Right forelimb (tissue), 1 donor: ENCODE measurements at places on chromosomes 5 and 9.

GRCh38 chr9:121725008-121725775, 73.8 kb downstream of the DAB2IP start:
- DNase-seq, result peak; percentile 85

DNA sequence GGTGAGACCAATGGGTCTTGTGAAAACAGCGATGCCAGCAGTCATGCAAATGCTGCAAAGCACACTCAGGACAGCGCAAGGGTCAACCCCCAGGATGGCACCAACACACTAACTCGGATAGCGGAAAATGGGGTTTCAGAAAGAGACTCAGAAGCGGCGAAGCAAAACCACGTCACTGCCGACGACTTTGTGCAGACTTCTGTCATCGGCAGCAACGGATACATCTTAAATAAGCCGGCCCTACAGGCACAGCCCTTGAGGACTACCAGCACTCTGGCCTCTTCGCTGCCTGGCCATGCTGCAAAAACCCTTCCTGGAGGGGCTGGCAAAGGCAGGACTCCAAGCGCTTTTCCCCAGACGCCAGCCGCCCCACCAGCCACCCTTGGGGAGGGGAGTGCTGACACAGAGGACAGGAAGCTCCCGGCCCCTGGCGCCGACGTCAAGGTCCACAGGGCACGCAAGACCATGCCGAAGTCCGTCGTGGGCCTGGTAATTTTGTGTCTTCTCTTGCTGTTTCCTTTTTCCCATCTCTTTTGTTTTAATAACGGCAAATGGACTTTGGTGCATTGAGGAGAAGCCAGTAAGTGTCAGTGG, 98.0 kb downstream of the EHMT1 start:
- DNase-seq, result no peak

GRCh38 chr5:63011158-63011557, 432.5 kb downstream of the LRRC70 start:
- DNase-seq, result no peak

GRCh38 chr5:21574438-21574837, 1278.7 kb downstream of the CDH12 start:
- DNase-seq, result no peak

DNA sequence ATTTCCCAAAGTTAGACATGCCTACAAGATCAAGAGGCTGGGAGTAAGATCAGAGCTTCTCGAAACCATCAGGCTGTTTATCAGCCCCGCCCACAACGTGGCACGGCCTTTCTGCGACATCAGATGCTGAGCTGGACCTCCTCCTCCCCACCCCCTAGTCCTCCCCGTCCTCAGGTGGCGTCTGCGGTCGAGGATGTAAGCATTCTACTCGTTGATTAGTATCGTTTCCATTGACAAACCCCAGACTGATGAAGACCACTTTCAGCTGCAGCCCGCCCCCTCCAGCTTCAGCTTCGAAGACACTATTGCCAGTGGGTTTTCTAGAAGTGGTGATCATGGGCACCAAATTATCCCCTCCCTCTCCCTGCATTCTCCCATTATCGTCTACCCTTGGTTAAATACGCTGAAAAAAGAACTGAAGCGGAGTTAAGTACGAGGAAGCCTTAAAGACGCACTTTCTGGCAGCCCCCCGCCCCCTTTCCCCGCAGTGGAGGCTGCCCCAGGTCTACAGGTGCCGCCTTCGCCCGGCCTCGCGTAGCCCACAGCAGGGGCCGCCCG, 1.1 kb downstream of the PPIC start:
- peak; percentile 51 for DNase-seq

DNA sequence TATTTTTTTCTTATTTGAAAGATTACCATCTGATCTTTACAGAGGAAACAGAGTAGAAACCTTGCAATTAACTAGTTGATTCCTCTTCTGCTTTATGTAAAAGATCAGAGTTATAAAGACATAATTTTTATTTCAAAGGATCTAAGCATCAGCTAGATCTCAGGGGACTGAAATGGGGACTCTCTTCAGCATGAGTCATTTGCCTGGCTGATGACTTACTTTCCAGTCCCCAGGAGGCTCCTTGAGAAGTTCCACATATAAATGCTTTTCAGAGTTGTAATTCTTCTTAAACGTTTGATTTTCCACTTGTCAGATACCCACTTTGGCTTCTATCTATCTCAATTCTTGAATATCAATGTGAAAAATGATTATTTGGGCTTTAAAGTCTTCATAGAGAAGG, 389.4 kb downstream of the RAB3C start:
- no peak for DNase-seq

DNA sequence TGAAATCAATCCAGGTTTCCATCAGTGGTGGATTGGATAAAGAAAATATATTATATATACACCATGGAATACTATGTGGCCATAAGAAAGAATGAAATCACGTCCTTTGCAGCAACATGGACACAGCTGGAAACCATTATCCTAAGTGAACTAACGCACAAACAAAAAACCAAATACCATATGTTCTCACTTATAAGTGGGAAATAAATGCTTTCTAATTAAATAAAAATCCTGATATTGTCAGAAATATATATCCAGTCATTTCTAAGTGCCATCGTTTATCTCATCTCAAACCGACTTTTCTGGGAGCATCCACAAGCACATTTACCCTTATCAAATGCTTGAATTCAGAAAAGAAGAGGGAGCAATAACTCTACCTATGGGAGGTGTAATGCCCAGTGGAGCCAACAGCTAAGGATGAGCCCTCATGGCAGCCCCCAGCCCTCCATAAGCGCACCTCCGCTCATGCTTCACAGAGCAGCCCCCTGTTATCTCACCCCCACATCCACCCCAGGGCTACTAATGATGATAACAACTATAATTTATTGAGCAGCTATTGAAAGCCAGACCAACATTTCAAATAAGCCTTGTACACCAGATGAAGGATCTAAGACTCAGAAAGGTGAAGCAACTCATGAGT, 101.7 kb upstream of the SPOCK1 start:
- no peak for DNase-seq

DNA sequence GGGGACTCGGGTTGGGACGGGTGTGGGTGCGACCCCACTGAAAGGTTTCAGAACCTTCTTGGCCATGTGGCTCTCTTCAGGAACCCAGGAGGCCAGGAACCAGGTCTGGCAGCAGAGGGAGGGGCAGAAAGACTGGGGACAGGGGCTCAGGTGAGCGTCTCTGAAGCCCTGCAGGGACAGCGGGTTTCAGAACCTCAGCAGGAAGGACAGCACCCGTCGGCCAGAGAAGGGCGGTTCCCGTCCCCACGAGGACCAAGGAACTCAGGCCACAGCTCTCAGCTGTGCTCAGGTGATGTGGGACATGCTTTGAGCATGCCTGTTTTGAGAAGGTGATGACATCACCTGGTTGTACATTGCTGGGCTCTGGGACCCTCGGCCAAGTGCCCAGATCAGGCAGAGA, 25.7 kb downstream of the SLC12A7 start:
- DNase-seq, result no peak

DNA sequence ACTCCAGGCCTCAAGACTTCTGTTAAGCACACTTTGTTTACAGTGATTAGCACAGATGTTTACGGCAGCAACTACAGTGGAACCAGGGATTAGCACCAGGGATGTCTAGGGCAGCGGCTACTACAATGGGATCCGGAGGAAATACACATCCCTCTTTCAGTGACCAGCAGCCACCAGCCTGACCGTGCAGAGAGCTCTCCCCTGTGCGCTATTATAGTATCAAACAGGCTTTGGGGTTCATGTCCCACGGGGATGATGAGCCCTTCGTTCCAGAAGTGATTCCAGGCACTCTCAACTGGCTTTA, 21.5 kb downstream of the GFPT2 start:
- DNase-seq, result no peak

DNA sequence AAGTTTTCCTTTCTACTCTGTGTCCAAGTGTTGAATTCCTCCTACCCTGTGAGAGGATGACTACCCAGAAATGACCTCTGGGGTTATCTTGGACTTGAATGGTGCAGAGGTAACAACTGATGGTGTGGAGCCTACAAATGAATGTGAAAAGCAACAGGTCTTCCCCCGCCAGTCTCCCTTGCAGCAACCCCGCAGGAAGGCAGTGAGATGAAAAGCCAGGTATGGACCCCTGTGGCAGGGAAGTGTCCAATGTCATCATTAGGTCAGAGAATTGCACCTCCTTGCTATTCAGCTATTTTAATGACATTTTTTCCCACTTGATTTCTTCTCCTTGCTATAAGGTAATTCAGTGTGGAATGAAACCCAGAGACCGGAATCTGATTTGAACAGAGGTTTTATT, 58.5 kb downstream of the MAT2B start:
- DNase-seq, result no peak

GRCh38 chr9:95116002-95116807, 201.3 kb downstream of the FANCC start:
- no peak for DNase-seq

- DNase-seq, result no peak
Measured at GRCh38 chr5:169248550-169248949, 52.4 kb downstream of the SLIT3 start.

GRCh38 chr5:168472329-168472728, 13.9 kb upstream of the RARS1 start:
- no peak for DNase-seq

DNA sequence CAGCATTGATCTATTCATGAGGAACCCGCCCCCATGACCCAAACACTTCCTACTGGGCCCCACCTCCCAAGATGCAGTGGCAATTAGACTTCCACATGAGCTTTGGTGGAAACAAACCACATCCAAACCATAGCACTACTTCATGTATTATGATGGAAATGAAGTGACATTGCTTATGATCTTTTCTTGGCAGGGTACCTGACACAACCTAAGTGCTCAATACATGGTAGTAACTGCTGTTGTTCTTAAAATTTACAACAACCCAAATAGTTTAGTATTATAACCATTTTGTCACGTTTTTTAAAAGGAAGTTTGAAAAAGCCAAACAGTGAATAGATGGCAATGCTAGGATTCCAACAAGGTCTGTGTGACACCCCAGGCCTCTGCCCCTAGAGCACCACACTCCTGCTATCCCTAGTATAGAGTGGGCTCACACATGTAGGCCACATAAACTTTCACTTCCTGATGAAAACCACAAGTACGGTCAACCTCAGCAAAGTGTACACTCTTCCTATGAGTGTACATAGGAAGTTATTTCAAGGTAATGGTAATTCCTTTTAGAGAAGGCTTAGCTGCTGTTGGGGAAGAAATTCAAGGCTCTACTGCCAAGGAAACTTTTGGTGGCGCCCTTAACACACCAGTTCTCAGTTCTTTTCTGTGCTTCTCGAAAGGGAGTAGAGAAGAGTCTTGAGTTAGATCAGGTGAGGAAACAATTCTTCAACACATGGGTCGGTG, 97.6 kb downstream of the ARSB start:
- DNase-seq, result no peak

DNA sequence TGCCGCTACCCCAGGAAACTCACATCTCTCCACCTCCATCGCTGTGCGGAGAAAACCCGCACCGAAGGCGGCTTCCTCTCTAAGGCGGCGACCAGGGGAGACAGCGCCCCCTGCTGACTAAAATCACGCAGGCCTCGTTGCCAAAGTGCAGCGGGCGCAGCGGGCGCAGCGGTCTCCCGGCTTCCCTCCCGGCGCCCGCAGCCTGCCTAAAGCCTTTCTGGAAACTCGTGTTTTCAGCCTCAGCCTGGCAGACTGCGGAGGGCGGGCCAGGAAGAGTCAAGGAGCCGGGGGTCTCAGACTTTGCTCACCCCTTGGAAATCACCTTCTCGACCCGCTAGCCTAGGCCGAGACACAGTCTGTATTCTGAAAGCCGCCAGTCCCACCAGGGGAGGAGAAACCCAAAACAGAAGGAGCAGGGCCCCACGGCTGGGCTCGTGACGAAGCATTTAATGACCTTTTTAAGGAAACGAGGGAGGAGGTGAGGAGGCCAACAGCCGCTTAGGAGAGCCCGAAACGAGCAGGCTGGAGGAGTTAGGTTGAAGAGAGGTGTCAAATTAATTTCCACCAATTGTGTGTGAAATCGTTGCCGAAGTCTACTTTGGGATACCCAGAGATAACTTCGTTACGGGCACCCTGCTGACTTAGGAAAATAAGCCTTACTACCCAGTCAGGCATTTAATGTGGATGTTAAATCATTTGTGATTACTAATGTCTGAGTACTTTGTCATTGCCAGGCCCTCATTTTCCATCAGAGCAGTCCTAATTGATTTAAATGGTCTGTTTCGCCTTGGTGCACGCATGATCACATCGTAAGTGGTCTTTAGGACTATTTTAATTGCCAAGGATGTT, 7.3 kb upstream of the FOXB2 start:
- DNase-seq, result peak; percentile 81

GRCh38 chr5:116076496-116076895, 8.3 kb upstream of the COMMD10 start:
- DNase-seq, result no peak

GRCh38 chr5:36820900-36821299, 55.7 kb upstream of the NIPBL start:
- no peak for DNase-seq

DNA sequence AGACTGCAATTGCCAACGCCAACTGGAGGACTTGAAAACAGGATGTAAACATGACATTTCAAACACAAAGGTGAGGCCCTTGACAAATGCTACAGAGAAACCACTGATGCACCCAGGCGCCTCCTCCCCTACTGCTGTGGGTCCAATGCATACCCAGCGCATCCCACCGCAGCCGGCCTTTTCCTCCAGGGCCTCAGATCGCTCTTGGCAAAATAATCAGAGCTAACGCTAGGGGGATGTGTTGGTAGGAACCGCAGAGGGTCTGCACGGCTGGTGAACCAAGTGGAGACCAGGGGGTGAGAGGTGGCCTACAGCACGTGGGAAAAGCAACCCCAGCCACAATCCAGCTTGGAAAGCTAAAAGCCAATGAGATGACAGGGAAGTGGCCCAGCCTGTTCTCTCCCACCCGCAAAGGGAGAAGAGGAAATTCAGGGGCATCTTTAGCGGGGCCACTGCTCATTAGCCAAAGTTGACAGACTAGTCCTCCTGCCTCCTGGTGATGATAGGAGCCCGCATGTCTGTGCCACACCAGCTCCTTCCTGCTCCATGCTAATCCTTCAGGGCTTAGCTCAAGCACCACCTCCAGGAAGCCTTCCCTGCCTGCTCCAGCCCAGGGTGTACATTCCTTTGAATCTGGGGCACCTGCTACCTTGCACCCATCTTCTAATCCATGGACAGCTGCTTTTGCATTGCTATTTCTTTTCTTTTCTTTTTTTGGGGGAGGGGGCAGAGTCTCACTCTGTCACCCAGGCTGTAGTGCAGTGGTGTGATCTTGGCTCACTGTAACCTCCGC, 5.9 kb downstream of the FAM163B start:
- DNase-seq, result no peak

GRCh38 chr5:179311581-179311980, 33.7 kb downstream of the ADAMTS2 start:
- peak; percentile 34 for DNase-seq

GRCh38 chr5:32027093-32027716, 146.9 kb downstream of the GOLPH3 start:
- no peak for DNase-seq

- peak; percentile 50 for DNase-seq
Measured at GRCh38 chr5:173890195-173890991, 2.2 kb downstream of the CPEB4 start.

- no peak for DNase-seq
Measured at GRCh38 chr5:7374186-7374585, 21.8 kb upstream of the ADCY2 start.

- DNase-seq, result no peak
Measured at GRCh38 chr5:92371889-92372235, 988.7 kb upstream of the ARRDC3 start.

- no peak for DNase-seq
Measured at GRCh38 chr9:36940881-36941280, 93.2 kb downstream of the PAX5 start.

GRCh38 chr5:56190497-56190896, 42.6 kb downstream of the ANKRD55 start:
- no peak for DNase-seq

GRCh38 chr5:180153991-180154390, 55.0 kb downstream of the RASGEF1C start:
- no peak for DNase-seq

- no peak for DNase-seq
Measured at GRCh38 chr5:5558638-5559527, 136.4 kb downstream of the ICE1 start.
